Fibroblast of lung (primary cell): ENCODE measurements at places on chromosomes 4 and X. TPM values are rescaled to one million over a fixed set of nuclear protein-coding genes. Genes with fewer than 3 reads are reported as not detected.

GRCh38 chr4:8269535-8270417, at the start of gene HTRA3:
Gene HTRA3, plus strand, starts transcription at chr4:8269754. Its CDS starts 215 bp downstream, at chr4:8269969.
- peak; percentile 49 for DNase-seq

DNA sequence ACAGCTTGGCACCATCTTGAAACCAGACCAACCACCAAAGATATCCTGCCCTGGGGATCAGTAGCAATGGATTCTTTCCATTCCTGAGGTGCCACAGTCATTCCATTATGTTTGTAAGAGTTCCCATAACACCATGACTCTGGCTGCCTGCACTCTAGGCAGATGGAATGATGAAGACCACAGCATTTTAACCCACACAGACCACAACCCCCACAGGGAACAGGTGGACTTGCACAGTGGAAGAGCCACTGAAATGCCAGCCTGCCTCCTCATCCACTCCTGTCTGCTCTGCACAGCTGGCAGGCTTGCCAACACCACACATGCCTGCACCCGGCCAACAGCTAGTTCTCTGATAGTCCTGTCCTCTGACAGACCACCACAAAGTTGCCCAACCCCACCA, 2362.2 kb upstream of the AGA start:
- DNase-seq, result peak; percentile 4

DNA sequence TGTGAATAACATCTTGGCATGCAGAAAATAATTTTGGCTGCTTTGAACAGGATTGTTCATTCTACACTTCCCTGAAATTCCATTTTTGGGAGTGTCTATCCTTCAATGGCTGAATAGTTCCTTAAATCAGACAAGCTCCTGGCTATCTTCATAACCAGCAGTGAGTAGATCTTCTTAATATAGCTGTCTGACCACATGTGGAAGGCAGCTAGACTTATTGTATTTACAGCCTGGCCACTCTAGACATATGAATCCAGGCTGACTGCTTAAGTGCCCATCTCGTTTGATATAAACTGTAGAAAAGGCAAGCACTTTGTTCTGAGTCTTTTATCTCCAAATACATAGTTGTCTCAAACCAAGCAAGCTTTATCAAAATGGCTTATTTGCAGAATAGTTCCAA, 40.0 kb downstream of the PWWP3B start:
- DNase-seq, result no peak

Gene MAGEA2B
- total RNA-seq, result not detected in 2 replicates

DNA sequence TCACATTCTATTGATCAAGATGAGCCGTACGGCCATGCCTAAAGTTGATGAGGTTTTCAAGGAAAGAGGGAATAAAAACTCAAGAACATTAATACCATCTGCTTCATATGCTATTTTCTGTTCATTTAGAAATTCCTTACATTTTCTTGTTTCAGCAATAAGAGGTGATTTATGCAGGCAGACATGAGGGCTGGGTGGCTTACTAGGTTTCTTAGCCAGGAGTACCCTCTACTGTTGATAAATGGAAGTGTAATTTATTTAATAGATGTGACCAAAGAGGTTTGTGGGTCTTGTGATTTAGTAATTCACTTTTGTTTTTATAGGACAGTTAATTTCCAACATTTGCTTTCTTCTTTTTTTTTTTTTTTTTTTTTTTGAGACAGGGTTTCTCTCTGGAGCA, 6.4 kb upstream of the SMIM9 start:
- peak; percentile 38 for DNase-seq

- DNase-seq, result no peak
Measured at GRCh38 chr4:94623126-94623911, 134.4 kb upstream of the BMPR1B start.

DNA sequence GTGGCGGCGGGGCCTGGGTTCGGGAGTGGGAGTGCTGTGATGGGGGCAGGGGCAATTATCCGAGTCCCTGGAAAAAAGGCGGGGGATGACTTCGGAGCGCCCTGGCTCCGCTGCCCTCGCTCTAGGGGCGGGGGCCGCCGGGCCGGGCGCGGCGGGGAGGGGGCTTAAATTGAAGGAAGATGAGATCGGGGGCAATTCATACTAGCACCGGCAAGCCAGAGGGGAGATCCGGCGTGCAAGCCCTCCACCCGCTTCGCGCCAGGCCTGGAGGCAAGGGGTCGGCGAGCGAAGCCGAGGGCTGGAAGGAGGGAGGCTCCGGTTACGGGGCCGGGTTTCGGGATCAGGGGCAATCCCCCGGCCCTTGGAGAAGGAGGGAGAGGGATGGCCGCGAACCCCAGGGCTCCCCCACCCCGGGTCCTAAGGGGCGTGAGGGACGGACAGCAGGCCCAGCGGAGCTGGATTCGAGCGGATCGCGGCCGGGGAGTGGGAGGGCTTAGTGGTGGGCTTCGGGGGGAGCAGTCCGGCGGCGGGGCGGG, 1.2 kb downstream of the BCORL1 start:
- DNase-seq, result no peak

- no peak for DNase-seq
Measured at GRCh38 chr4:85956293-85956945, 403.4 kb downstream of the MAPK10 start.

DNA sequence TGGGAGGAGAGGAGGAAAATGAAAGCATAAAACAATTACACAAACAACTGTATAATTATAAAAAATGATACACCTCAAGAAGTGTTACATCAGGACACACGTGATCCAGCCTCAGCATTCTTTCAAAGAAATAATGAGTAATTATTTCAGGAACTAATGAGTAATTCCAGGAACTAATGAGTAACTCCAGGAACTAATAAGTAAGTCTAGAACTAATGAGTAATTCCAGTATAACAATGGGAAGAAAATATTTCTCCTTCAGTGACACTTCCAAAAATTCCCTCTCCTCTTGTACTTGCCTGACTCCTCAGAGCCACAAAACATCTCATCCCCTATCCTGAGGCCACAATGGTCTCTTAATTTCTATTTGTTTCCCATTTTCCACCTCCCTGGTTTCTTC, 63.5 kb upstream of the COL25A1 start:
- peak; percentile 4 for DNase-seq
